Coronary artery (tissue), 2 donors: ENCODE measurements at places on chromosomes 1 and 21.

DNA sequence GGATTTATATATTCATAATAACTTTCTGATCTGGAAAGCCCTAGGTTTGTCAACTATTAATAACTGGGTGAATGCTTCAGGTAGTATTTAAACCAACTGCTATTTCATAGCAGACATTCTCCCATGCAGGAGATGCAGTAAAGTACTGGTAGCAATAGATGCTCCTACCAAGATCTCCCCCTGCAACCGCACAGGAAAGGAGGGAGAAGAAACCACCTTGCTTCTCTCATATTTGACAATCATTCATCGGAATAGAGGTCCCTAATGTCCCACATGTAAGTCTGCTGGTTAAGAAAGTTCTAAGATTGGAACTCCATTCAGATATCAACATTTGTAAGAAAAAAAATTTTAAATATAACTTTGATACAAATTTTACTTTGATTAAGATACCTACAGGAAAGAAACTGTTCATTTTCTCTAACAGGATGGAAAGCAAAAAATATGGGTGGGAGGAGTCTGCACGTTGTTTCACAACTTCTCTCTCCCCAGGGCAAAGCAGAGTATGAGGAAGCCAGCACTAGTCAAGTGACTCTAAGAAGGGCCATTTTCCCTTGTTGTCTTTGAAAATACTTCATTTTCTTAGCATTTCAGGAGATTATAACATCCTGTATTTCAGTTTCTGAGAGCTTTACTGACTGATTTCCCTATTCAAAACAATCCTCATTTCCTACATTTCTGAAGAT lies at the start of gene PYHIN1:
PYHIN1 (plus strand) TSS at position 498 of the 683 bp plus-strand sequence. CDS start 5,359 bp downstream, outside the sequence.
- no peak for DNase-seq

DNA sequence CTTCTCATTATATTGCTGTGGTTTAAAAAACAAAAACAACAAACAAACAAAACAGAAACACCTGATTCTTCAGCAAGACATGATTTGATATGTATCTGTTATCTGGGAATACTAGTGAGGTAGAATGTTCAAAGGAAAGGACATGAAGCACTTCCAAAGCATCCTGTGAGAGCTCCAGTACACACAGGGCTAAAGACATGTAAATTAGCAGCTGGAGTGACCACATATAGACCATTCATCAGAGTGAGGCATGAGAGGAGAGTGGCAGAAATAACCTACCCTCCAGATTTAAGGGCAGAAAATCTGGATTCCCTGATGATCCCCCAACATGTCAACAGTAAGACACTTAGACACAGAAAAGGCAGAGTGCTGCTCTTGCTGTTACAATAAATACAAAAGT lies 260.5 kb upstream of the CHRM3 start:
- DNase-seq, result no peak

GRCh38 chr1:228899421-228899956 lies 164.2 kb downstream of the RHOU start:
- no peak for DNase-seq

DNA sequence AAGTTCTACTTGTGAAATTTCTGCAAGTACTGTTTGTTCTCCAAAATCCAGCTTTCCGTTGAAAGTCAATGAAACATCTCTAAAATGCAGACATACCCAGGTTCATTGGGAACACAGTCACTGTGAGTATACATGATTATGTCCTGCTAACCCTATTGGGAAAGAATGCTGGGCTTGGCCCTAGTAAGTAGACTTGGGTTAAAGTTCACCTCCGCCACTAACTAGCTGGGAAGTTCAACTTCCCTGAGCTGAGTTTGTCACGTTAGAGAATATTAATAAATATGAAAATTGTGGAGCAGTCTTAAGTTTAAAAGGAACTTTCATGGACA lies 10.5 kb upstream of the PGD start:
- DNase-seq, result no peak

- DNase-seq, result no peak
Measured at GRCh38 chr1:176118985-176119384, 88.1 kb downstream of the COP1 start.

DNA sequence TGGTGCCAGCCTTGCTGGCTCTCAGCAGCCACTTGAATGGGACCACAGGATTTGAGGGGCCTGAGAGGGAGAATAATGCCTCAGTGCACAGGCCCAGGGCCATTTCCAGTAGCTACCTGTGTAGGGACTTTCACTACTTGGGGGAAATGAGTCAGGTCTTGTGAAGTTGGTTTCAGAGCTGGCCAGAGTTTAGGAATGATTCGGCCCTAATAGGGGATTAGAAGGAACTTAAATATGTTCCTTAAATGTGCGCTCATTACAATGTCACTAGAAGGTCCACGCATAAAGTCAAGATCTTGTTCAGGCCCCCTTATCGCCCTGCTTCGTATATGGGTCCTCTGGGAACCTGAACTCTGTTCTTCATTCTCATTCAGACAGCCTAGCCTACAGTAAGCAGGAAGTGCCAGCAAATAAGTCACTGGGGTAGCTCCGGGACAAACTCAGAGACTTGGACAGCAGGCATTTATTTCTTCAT lies 5.6 kb upstream of the AKR1A1 start:
- no peak for DNase-seq

DNA sequence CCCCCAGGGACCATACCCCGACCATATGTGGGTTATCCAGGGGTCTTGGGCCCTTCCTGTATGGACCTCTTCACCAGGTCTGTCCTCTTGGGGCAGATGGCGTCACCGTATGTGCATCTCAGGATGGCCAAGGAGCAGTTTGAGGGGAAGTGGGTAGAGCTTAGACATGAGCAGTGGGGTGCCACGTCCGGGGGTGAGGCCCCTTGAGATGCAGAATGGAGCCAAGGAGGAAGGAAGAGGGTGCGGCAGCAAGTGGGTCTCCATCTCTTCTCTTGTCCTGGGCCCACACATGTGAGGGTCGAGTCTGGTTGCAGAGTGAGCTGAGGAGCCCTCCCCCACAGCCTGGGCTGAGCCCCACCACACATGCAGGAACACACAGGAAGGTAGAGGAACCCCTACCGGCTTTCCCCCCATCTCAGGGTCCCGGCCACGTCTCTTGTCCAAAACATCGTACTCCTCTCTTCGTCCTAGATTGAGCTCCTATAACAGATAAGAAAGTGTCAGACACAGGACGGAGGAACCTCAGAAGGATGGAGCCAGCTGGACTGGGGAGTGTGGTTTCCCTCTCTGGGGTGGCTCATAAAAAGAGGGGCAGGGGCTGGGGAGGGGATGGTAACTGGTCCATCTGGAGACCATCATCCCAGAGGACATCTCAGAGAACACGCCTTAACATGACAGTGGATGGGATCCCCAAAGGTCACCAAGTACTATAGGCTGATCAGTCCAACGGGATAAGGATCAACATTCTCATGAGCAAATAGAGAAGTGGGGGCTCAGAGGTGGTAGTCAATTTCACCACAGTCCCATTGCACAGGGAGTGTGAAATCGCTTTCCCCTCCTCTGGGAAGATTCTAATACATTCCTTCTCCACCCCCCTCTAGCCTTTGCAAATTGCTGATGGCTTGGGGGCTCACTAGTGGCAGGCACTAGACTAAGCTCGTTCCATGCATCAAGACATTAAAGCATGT lies 79.9 kb downstream of the CD247 start:
- no peak for DNase-seq

DNA sequence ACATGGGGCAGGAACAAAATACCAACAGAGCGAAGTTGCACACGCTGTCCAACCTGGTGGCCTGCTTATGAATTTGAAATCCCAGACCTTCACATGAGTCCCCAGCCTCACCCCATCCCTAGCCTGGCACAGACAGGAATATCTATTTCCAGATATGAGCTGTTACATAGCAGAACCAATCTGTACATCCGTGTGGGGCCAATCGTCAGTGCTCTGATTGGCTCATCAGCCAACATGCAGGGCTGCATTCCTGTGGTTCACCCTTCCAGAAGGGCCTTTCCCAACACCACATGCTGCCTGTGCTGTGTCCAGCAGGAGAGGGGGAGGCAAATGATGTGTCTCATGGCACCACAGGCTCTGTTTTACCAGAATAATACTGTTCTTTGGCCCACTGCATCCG lies 31.3 kb downstream of the CCN1 start:
- DNase-seq, result peak; percentile 85

DNA sequence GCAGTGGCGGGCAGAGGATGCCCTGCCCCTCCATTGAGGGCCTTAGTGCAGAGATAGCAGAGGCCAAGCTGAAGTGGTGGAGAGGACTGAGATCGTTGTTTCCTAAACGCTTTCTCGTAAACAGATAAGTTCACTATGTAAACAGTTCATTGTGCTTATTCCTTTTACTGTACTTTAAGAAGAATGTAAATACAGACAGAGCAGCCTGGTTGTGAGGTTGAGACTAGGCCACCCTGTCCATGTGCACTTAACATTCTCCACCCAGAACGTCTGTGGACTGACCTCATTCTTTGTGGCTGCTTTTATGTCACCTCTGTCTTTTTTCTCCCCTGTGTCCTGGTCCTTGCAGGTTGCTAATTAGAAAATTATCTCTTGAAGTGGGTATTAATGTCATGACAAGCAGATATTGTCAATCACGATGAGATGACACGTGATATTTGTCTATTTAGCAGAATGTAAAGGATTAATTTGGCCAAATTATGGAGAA lies 8.5 kb downstream of the CENPS start:
- DNase-seq, result no peak

- DNase-seq, result no peak
Measured at GRCh38 chr1:114224196-114224907, 70.7 kb upstream of the SYT6 start.

DNA sequence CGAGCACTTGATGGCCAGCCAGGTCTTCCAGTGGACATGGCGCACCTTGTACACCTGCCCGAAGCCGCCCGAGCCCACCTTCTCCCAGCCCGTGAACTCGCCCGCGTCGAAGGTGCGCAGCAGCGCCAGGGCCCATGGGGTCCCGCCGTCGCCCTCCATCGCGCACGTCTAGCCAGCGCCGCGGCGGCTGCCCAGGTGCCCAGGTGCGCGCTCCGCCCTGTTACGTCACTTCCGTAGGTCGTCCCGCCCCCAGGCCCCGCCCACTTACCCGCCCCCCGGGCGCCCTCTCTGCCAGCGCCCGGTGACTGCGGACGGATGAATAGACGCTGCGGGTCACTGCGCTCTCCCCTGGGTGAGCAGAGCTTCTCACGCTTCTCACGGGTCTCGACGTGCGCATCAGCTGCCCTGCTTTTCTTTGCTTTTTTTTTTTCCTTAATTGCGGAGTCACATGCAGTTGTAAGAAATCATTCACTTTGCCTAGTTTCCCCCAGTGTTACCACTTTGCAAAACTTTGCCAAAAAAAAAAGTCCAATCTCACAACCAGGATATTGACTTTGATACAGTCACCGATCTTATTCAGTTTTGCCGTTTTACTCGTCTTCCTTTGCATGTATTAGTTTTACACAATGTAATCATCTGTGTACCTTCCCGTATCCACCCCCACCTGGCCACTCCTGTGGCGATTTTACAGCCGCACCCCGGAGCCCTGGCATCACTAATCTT lies at the start of gene RIPK4:
RIPK4 (minus strand) TSS at position 170 of the 723 bp plus-strand sequence; CDS start at position 159, 11 bp downstream.
- DNase-seq, result no peak

DNA sequence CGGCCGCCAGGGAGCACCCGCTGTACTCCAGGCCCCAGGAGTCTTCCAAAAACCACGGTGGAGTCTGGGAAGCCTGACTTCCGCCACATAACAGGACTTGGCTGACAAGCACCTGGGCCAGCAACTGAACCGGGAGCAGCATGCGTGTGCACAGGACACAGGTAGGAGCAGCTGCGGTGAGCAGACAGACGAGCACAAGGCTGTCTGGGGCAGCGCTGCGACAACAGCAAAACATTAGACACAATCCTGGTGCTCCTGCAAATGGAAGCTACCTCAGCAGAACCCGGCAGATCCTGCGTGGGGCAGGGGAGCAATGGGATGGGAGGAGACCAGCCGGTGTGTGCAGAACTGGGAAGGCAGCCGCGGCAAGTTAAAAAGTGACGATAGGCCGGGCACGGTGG lies 80.4 kb downstream of the NPHP4 start:
- peak; percentile 33 for DNase-seq

GRCh38 chr1:36567601-36568341 lies 85.1 kb upstream of the CSF3R start:
- peak; percentile 49 for DNase-seq

DNA sequence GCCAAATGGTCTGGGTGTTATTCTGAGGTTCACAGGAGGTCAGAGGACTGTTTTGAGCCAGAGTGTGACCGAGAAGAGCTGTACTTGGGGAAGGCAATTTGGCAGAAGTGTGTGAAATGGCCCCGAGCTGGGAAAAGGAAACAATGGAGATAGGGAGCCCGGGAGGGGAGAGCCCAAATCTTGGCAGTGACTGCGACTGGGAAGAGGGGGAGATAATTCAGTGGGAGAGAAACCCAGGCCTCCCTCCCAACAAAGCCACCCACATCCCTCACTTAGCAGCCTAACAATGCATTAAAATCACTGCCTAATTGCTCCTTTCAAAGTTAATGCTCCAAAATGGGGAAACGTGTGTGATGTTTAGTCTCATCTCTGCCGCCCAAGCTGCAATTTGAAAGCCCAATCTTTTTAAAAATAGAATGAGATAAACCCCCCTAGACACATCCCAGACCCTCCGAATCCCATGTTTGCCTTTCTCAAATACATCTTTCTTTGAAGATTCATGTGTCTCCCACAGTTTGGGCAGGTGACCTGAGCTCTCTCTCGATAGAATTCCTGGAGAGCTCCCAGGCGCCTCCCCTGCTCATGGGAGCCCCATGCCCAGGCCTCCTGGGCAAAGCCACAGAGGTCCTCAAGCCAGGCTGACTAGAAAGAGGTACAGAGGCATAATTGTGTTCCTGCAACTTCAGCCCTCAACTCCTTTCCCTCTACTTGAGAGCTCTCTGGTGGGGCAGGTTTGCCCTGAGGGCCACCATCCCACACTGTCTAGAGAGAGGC lies 17.3 kb downstream of the LRRC52 start:
- no peak for DNase-seq

DNA sequence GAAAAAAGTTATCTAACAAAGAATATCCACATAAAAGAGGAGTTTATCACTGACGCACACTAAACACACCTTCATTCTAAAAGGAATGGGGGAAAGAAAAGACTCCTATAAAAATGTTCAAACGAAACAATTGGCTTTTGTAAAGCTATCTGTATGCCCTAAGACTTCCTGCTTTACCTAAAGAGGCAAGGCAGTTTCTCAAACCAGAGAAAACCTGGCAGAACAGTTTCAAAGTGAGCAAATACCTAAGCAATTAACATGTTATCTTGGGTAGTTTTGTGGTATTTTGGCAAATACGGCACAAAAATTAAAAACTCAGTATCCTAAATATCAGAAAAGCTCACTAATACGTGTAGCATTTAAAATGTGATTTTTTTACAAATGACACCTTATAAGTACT lies 1.9 kb downstream of the PUM1 start:
- DNase-seq, result no peak

- DNase-seq, result no peak
Measured at GRCh38 chr1:195878478-195878877, 729.8 kb downstream of the KCNT2 start.

DNA sequence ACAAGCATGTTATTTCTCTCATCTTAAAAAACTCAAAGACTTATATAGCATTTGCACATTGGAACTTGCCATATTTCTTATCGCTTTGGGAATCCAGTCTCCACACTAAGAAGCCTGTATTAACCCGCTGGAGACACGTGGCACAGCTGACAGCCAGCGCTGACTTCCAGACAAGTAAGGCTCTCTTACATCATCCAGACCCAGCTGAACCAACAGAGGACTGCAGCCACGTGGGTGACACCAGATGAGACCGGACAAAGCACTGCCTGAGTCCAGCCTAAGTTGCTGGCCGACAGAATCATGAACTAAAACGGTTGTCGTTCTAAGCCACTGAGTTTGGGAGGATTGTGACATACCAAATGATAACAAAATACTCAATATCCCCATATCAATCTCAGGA lies 6.3 kb upstream of the CD247 start:
- DNase-seq, result no peak
